Activated naive CD4-positive, alpha-beta T cell (primary cell): ENCODE measurements at places on chromosomes 11 and 22.

DNA sequence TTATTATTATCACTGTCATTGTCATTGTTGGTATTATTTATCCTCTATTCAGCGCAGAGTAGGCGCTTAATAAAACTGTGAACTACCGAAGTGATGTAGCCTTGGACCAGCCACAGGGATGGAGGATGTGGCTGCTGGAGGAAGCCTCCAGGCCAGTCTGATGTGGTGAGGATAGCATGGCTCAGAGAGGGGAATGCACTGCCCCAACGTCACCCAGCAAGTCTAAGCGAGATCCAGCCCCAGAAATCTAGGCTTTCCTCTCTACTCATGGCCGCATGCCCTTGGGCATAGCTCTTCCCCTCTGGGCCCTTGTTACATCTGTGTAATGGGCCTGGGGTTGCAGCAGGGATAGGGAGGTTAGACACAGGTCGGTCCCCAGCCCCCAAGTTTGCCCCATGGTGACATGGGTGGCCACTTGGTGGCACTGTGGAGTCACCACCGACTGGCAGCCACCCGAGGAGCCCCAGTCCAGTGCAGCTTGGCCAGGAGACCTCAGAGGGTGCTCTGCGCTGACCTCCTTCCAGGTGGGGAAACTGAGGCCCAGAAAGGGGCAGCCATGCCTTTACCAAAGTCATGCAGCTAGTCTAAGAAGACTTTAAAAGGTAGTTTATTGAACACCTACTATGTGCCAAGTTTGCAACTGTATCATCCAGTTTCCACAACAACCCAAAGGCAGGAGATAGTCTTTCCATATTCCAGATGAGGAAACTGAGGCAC is 395.7 kb downstream of the MN1 start:
- no peak for DNase-seq

GRCh38 chr11:4072668-4073285 is 21.8 kb upstream of the RRM1 start:
- peak; percentile 5 for DNase-seq

GRCh38 chr11:70823771-70824170 is 425.4 kb downstream of the CTTN start:
- DNase-seq = no peak

- no peak for DNase-seq
These were observed 1.8 kb downstream of the TLCD5 start for GRCh38 chr11:120326845-120327281.

DNA sequence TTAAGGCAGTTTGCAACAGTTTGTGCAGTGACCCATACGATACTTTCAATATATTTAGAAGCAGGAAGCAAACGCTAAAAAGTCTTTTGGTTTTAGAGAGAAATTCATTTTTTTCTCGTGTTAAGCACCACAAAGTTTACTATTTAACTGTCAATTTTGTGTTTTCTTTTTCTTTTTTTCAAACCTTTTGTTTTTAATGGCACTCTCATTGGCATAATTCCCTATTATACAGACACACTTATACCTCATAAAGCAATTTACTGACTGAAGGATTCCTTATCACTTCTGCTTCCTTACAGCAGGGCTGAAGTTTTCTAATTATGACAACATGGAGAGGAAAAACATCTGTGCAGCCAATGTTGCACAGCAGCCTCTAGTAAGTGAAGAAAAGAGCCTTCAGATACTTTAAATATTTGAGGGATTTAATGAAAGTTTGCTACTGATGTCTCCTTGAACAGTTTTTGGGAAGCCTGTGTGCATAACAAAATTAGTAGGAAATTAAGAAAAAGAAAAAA is 2191.2 kb downstream of the LRRC4C start:
- DNase-seq = no peak

GRCh38 chr11:77062924-77063323 is 3.8 kb upstream of the CAPN5 start:
- DNase-seq = no peak

DNA sequence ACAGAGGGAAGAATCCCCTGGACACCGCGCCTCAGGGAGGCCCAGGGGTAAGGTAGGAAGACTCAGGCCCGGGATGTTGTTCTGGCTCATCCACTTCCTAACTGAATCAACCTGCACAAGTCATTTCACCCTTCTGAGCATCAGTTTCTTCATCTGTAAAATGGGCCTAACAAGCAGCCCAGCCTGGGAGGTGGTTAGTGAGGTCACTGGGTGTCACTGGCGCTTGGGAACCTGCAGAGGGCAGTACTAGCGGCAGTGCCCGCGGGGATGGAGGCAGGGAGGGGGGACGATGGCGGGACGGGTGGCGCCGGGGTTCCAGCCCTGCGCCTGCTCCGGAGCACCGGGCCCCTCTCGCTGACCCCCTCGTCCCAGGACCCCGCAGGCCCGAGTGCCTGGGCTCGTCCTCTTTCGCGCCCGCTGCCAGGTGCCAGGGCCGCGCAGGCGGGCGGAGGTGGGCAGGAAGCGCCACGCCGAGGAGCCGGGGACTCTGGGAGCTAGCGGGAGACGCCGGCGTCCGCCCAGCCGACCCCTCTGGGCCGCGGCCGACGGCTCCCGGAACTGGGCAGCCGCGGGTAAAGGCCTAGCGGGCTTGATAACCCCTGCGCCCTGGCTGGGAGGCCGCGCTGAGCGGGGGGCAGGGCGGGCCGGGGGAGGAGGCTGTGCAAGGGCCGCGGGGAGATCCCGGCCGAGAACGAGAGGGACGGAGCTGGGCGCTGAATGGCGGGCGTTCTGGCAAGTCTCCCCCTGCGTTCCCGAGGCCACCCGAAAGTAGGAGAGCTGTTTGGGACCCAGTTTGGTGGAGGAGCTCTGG is at the start of gene NLRX1:
TSS of gene NLRX1 (plus strand) at position 255 of the 811 bp plus-strand sequence. CDS start 2,679 bp downstream, outside the sequence.
- DNase-seq = peak; percentile 65

- no peak for DNase-seq
These were observed 189.0 kb upstream of the NARS2 start for GRCh38 chr11:78763664-78764063.

GRCh38 chr11:83922318-83922717 is 636.2 kb upstream of the CCDC90B start:
- no peak for DNase-seq

GRCh38 chr11:75319035-75319877 is 32.2 kb downstream of the ARRB1 start:
- no peak for DNase-seq

GRCh38 chr11:40360206-40360798 is 1099.2 kb downstream of the LRRC4C start:
- no peak for DNase-seq

DNA sequence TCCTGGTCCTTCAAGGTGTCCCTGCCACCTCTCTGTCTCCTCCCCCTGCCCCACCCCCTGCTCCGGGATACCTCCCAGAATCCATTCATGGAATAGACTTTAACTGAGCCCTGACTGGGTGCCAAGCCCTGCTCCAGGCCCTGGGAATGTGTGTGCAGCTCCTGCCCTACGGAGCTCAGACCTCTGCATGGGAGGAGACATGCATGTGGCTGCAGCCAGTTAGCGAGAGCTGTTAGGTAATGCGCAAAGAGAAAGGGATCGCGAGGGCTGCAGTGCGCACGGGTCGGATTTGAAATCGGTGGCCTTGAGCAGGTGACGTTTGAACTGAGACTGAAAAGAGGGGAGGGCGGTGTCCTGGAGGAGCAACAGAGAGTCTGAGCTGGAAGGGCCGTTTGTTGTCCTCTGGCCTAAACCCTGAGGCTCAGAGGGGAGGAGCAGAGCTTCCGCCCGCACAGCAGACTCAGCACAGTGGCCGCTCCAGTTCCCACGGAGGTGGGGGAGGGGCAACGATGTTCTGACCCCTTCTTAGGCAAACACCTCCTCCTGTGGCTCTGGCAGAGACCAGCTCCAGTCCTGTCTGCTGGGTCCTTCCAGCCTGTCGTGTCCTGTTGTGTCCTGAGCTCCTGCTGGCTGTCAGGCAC is 19.8 kb upstream of the LRRC10B start:
- no peak for DNase-seq

- DNase-seq = no peak
These were observed 87.2 kb downstream of the CWF19L2 start for GRCh38 chr11:107370390-107370789.
